Fibroblast of skin of abdomen (primary cell): ENCODE measurements at places on chromosomes 12 and 14.
A peak's percentile ranks its signal among the peaks of the same experiment; 100 is the strongest.

- DNase-seq = peak; percentile 58
Observed at GRCh38 chr12:13075118-13075480, 28.4 kb downstream of the GSG1 start.

- DNase-seq = no peak
Observed at GRCh38 chr12:1628666-1629337, at the start of gene WNT5B. TSS of gene WNT5B (plus strand) at chr12:1629231. CDS start at chr12:1631355, 2,124 bp downstream.

GRCh38 chr12:89117448-89118034 lies 234.8 kb downstream of the DUSP6 start:
- DNase-seq = no peak

- no peak for DNase-seq
Observed at GRCh38 chr12:92218394-92219077, 72.9 kb upstream of the BTG1 start.

DNA sequence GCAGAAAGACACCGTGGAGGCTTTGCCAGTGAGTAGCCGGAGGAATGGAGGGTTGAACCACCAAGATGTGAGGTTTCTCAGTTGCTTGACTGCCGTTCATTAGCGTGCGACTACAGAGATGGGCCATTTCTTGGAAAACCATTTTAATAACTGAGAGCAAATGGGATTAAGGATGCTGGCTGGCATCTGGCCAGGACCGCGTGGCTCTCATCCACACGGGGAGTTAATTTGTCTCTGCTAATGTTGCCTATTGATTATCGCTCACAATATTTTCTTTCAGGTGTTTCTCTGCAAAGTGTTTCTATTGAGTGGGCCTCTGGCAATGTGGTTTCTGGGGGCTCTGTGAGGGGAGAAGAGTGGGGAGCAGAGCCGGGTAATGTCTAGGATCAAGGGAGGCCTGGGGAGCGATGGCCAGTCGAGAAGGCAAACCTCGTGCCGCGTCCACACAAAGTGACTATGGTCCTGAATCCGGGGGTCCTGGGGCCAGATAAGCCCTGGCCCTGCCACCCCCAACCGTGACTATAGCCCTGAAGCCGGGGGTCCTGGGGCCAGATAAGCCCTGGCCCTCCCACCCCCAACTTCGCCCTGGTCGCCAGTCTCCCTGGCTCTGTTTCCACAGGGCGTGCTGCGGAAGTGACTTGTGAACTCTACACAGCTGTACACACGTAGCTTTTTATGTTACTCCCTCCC lies 110.6 kb downstream of the PRMT8 start:
- no peak for DNase-seq

DNA sequence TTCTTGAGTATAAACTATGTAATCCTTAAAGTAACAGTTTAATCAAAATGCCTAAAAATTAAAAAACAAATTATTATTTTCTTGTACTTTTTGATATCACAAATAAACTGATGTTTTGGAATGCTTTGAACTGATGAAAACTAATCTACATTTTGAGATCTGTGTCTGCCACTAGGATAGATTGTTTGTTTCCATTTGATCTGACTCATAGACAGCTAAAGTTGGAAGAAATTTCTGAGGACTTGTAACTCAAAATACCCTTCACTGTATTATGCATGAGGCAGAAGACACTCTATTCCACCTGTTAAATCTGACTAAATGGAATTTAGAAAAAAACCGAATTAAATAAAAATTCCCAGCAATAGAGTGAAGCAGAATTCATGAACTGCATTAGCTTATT lies 1400.0 kb upstream of the FLRT2 start:
- DNase-seq = no peak

DNA sequence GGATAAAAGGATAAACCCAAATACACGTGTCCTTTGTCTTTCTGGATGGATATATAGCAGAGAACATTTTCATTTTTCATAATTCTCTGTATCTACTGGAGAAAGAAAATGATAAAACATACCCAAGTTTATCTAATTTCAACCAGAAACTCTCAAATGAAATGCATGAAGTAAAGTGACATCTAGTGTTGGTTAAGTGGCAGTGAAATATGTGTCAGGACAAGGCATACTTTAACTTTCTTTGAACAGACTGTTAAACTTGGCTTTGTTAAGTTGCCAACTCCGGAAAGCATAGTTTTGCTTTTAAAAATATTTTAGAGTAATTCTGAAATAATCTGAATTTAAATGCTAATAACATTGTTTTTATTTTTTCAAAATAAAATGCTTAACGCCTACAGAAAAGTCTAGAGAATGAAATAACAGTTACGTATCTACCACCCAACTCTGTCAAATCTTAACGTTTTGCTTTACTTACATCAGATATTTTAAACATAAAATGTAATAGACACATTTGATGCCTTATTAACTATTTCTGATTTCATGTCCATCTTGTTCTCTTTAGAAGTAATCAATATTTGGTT lies 25.2 kb upstream of the NTN4 start:
- peak; percentile 18 for DNase-seq

DNA sequence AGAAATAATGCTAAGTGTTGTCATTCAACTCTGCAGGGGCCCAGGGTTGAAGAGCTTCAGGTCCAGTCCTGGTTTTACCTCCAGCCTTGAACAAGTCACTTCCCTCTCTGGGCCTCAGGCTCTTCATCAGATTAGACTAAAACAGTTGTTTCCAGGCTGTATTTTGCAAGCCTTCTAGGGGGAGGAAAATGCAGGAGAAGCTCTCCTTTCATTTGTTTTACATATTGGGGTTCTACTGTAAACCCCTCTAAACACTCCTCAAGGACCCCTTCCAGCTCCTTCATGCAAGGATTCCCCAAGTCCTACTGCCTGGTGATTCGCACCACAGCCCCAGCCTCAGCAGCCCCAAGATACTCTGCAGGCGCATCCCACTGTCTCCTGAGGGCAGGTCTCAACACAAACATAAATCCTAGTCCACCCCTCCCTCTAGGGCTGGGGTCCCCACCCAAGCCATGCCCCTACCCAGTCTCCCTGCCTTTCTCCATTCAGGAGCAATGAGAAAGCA lies 2.7 kb downstream of the SDR9C7 start:
- DNase-seq = peak; percentile 51

DNA sequence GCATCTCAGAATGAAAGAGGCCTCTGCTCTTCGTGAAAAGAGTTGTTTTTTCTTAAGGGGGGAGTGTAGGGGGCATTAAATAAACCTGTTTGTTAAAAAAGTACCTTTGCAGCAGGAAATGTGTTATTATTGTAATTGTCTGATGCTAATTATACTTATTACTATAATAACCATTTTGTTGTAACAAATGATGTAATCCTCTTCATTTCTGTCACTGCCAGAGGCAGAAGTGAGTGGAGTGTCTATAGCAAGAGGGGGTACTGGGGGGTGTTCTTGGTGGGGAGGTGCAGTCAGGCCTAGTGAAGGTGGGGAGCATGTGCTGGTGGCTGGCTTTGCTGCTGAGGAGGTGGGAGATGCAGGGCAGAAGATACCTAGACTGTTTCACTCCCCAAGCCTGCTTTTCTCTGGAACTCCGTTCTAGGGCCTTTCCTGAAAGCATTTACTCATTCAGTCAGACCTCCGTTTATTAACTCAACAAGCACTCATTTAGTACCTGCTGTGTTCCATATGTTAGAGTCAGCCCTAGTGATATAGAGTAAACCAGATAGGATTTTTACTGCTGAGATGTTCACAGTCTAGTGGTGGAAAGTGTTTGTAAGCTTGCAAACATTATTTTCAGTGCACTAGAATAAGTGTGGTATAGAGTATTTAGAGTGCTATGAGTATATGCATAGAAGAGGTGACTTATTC lies 77.5 kb upstream of the CISTR start:
- no peak for DNase-seq

- peak; percentile 9 for DNase-seq
Observed at GRCh38 chr14:61321385-61322010, at the start of gene PRKCH. TSS of gene PRKCH (plus strand) at chr14:61321579. CDS start at chr14:61322102, 523 bp downstream.

- no peak for DNase-seq
Observed at GRCh38 chr12:53005215-53005985, 856 bp upstream of the EIF4B start.

DNA sequence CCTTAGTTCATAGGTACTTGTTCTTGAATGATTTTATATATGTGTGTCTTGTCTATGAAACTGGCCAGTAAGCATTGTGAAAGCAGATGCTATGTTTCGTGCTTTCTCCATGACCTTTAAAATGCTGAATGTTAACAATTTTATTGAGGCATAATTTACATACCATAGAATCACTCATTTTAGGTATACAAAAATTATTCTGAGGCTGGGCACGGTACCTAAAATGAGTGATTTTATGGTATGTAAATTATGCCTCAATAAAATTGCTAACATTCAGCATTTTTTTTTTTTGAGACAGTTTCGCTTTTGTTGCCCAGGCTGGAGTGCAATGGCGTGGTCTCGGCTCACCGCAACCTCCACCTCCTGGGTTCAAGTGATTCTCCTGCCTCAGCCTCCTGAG lies 6.8 kb downstream of the ESYT1 start:
- DNase-seq = no peak

DNA sequence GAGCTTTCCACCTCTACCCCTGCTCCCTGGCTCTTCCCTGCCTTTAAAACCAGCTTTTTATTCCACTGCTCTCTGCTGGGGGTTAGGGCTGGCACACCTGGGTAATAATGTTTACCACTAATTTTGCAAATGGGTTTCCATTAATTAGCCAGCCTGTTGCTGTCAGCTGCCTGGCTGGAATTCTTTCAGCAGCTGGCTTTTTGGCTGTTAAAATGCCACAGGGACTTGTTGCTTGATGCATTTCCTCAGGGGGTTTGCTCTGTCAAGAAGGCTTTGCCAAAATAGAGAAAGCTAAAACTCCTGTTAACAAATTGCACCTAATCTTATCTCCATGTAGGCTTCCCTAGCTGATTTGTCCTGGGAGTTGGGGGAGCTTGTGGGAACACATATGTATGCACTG lies 51.8 kb upstream of the PSMC1 start:
- DNase-seq = no peak

- DNase-seq = no peak
Observed at GRCh38 chr14:101460986-101461750, 100.1 kb upstream of the DIO3 start.

- no peak for DNase-seq
Observed at GRCh38 chr12:93589081-93589480, 16.6 kb downstream of the SOCS2 start.

GRCh38 chr14:61493239-61493638 lies 171.9 kb downstream of the PRKCH start:
- DNase-seq = peak; percentile 98

DNA sequence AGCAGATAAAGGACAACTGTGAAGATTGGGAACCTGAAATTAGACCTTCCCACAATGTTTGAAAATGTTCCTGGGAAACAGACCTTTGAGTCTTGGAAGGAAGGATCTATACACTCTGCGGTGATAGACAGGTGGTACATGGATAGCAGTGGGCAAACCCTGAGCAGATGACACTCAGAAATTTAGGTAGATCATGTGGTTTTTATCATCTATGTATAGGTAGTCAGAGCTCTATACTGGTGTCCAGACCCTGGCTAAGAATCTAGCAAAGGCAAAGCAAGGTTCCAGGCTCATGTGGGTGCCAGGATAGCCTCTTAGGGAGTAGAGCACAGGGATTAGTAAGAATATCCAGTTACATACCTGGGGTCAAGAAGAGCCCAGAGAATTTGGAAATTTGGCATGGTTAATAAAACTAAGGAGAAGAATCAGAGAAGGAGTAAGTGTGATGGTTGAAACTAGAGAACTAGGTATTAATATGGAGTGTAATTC lies 331.2 kb upstream of the FBXO33 start:
- no peak for DNase-seq

GRCh38 chr14:77910506-77910905 lies 110.6 kb downstream of the ADCK1 start:
- DNase-seq = no peak

GRCh38 chr14:66038618-66039017 lies 447.6 kb upstream of the CCDC196 start:
- peak; percentile 79 for DNase-seq

DNA sequence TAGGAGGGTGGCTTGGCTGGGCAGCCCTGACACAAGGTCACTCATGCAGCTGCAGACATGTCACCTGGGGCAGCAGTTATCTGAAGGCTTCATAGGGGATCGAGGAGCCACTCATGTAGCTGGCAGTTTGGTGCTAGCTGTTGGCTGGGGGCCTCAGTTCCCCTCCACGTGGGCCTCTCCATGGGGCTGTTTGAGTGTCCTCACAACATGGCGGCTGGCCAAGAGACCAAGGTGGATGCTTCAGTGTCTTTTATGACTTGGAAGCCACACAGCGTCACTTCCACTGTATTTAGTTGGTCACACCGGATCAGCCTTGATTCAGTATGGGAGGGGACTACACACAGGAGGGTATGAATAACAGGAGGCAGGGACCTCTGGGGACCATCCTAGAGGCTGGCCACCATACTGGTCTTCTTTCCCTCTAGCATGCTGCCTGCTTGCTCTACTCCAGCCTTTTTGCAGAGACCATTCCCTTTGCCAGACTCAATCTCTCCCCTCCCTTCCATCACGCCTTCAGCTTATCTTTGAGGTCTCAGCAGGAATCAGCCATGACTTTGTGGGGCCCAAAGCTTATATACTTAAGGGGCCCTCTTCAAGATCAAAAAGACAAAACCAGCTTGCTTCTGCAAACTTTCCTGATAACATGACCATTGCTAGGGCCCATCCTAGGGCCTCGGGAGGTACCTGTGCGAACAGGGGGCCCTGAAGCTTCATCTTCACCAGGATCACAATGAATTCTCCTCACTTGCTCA lies 53.4 kb downstream of the RPH3A start:
- DNase-seq = no peak

GRCh38 chr12:62707939-62708338 lies 227.0 kb downstream of the PPM1H start:
- DNase-seq = no peak

DNA sequence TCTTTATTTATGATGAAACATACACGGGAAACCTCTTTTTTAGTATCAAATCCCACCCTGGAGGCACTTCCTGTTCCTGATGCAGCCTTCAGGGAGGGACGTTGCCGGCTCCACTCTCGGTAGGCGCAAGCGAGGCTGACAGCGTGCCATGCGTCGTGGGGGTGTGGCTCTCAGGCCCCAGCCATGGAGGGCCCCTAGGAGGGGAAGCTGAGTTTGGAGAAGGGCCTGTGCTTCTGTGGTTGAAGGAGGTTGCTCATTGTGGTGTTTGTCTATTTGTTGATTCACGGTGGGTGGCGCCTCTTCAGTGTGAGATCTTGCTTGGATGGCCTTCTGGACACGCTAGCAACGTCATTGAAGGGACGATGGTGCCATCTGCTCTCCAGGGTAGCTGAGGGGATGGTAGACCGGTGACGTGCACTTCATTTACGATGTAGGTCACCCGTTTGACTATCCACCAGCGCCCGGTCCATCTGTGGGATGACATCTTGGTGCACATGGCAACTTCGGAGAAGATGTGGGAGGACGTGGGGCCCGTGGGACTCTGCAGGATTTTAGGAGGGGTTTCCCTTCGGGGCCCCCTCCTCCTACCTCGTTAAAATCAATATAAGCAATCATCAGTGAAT lies 126.3 kb upstream of the RTL1 start:
- DNase-seq = no peak

- DNase-seq = no peak
Observed at GRCh38 chr12:109513977-109514376, 36.5 kb downstream of the UBE3B start.

DNA sequence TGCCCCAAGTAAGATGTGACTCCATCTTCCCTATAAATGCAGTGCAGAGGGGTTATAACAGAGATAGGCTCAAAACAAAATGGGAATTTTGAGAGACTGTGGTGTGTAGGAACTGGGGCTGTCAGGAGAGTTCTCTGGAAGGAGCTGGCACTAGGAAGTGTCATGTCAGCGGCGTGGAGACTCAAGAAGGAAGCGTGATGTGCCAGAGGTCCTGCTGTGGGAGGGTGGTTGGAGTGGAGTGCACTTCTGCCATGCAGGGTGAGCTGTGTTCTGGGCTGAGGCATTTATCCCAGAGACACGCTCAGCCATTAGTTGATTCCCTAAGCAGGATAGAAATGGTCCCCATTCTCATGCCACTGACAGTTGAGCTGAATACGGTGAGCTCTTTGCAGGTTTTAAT lies 19.0 kb downstream of the GLT1D1 start:
- DNase-seq = no peak
